ENCODE measurements at places on chromosomes 4 and X. TPM values are rescaled to one million over a fixed set of nuclear protein-coding genes. Genes with fewer than 3 reads are reported as not detected.

The KLB gene
- 0.07 TPM for total RNA-seq

The FAAH2 gene
- total RNA-seq = 6.6 TPM

The PPEF2 gene
- total RNA-seq = not detected

The ZAR1 gene
- total RNA-seq = not detected

The AREG gene
- total RNA-seq = 325 TPM

The VCX gene
- total RNA-seq = not detected

The MTMR8 gene
- total RNA-seq = 0.49 TPM

The WDR17 gene
- 0.21 TPM for total RNA-seq

The CTAG2 gene
- not detected for total RNA-seq

The SNCA gene
- total RNA-seq = 26.2 TPM

The AMBN gene
- not detected for total RNA-seq

The TMEM35A gene
- 0.51 TPM for total RNA-seq

The CTAG1B gene
- total RNA-seq = not detected
